Activated CD8-positive, alpha-beta memory T cell treated with anti-CD3 and anti-CD28 coated beads for 48 hours (primary cell): ENCODE measurements at places on chromosomes 6 and 20.

DNA sequence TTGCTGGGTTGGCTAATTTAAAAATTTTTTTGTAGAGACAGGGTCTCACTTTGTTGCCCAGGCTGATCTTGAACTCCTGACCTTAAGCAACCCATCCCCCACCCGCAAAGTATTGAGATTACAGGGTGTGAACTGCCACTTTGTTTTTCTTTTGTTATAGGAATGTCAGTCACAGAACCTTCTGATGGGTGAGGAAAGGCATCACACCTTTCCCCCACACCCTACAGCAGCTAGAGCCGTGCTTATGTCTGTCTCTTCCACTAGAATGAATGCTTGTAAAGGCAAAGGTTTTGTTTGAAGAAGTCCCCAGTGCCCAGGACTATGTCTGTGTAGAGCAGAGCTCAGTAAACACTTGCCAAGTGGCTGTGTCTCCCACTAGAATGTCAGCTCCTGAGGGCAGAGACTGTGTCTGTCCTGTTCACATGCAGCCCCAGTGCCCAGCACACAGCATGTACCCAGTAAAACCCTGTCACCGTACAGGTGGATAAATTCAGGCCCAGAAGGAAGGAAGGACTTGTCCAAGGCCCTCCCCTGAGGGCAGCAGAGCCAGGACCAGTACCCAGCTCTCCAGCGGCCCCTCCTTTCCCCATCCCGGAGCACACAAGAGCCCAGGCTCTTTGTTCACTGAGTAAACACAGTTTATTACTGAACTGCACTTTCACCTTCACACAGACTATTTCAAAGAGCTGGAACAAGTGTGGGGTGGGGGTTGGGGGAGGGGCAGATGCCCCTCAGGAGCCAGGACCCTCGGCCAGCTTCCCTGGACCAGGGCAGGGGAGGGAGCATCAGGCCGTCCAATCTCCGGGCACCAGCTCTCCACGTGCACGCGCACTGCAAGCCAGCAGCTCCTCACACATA, 26.4 kb downstream of the COX4I2 start:
- no peak for DNase-seq

DNA sequence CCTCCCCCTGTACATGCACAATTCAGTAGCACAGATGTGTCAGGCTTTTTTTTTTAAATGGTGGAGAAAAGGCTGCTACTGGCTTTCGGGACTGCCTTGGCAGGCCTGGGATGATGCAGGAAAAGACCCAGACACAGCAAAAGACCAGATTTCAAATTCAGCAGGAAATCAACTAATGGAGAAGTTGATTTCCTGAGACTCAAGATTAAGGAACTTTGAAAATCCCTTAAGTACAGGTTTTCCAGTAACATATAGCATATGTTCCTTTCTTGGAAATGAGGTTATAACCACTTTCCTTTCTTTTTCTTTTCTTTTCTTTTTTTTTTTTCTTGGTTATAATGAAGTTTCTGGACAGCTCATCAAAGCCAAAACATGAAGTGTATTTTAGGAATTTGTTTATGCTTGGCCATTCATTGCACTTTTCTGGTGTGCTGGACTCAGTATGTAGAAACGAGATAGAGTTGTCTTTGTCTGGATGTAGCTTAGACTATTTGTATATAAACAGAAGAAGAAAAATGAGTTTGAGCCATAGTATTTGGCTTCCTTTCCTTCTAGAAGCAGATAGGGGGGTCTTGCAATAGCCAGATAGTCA, 119.4 kb downstream of the SASH1 start:
- no peak for DNase-seq

DNA sequence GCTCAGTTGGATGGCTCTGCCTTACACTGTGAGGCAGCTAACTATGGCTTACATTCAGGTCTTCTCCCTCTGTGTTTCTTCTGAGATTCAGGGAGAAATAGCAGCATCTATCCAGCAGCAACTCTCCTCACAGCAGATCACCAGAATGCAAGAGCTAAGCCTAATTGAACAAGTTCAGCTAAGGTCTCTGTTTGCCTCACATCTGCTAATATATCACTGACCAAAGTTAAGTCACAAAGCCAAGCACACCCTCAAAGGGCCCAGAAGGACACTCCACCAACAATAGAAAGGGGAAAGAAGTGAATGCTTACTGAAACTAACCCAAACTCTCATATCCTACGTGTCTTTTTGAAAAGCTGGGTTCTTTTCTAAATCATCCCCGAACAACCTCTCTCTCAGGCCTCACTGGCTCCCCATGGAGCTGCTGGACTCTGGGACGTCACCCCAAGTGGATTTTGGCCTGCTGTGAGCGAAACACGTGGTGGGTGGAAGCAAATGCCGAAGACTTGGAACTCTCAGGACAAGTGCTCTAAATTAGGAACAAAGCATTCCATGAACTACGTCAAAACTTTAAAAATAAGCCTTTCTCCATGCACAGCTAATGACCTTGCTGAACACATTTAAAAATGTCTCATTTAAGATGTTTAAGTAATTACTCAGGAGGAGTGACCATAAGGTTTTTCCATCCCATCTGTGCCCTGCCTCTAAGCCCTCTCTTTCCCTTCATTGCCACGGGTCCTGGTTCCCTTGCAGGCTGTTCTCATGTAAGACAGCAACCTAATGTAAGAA, 167.5 kb upstream of the PLCB4 start:
- no peak for DNase-seq

- DNase-seq = no peak
These were observed 118.0 kb downstream of the NFATC2 start for GRCh38 chr20:51424270-51425117.

DNA sequence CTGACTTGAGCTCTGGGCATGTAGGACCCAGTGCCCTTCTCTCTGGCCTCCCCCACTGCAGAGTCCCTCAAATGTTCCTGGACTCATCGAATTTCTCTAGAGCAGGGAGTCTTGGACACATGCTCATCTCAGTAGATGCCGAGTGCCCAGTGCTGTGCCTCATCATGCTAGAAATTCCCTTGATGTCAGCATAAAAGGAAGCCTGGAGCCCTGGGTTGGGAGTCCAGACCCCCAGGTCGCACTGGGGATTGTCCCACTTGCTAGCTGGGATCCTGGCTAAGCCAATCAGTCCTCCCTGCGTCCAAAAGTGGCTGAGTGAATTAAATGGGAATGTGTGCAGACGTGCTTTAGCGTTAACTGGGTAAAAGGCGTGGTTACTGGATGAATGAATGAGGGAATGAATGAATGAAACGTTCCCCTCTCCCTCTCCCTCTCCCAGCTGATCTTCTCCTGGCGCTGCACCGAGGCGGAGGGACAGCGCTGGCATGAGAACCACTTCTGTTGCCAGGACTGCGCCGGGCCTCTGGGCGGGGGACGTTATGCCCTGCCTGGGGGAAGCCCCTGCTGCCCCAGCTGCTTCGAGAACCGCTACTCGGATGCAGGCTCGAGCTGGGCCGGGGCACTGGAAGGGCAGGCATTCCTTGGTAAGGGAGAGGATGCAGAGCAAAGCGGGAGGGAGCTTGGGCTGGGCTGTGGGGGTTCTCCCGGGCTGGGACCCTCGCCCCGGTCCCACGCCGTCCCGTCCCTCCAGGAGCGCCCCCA, 1.6 kb upstream of the TOMM6 start:
- no peak for DNase-seq

- DNase-seq = no peak
These were observed 230.7 kb upstream of the QKI start for GRCh38 chr6:163183806-163184205.

DNA sequence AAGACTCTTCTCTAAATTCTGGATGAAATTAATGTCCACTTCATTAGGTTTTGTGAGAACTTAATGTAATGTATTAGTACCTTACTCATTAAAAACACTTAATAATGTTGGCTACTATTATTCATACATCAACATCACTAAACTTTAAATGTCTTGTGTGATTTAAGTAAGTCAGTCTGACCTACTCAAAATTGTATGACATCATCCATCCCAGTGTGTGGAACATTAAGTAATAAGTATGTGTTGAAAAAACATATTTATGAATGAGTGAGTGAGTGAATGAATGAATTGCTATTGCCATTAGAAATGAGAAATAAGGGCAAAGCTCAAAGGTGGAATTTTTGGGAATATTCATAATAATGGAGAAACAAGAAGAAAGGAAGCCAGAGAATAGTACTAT, 285.8 kb downstream of the HTR1B start:
- no peak for DNase-seq

- DNase-seq = peak; percentile 88
These were observed 428 bp upstream of the PRELID3B start for GRCh38 chr20:59042796-59043631.

GRCh38 chr6:166935353-166935752, 21.0 kb downstream of the RNASET2 start:
- DNase-seq = no peak

DNA sequence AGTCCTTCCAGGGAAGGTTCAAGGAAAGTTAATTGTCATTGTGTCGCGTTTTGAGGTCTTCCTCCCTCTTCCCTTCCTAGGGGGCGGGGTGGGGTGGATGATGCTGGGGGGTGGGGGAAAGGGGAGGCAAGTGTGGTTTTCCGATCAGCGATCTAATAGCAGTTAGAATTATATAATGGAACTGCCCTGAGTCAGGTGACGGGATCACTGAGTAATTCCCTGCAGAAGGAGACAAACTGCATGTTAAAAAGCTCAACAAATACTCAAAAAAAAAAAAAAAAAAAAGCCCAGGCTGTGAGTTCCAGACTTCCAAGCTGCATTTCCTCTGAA, 240.4 kb downstream of the PHACTR1 start:
- no peak for DNase-seq

- no peak for DNase-seq
These were observed 69.5 kb upstream of the LTV1 start for GRCh38 chr6:143773506-143774150.

GRCh38 chr6:117483645-117484016, 1.2 kb downstream of the DCBLD1 start:
- no peak for DNase-seq
